ENCODE measurements at places on chromosomes 6 and 20.

DNA sequence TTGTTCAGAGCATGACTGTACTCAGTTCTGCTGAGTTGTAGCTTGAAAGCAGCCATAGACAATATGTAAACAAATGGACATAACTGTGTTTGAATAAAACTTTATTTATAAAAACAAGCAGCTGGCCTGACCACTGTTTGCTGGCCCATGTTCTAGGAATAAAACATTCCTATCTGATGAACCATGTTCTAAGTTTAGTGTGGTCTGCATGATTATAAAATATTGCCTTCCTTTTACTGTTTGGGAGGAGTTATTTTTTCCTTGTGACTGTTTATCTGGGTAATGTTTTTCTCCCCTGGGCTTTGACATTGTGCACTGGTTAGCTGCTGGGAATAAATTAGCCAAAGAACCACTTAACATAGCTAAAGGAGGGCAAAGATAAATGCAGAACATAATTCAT lies 55.1 kb downstream of the CDS2 start:
- no peak for DNase-seq

GRCh38 chr6:15434823-15435380 lies 189.0 kb downstream of the JARID2 start:
- no peak for DNase-seq

DNA sequence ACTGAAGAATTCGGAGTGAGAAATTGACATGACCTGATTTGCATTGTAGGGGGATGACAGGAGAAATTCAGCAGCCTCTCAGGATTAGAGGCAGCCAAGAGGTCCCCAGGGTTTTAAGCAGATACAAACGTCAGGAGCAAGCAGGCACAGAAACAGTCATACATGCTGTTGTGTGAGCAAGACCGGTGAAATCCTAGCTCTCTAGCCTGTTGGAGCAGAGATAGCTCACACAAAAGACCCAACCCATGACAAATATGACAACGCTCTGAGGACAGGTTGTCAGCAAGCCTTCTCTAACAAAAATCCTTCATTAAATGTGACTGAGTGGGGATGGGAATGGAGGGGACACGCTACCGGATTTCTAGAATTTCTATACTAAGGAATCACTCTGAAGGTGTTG lies 23.0 kb upstream of the AKAP12 start:
- no peak for DNase-seq

- DNase-seq = no peak
Observed at GRCh38 chr20:6954219-6954618, 186.7 kb downstream of the BMP2 start.

DNA sequence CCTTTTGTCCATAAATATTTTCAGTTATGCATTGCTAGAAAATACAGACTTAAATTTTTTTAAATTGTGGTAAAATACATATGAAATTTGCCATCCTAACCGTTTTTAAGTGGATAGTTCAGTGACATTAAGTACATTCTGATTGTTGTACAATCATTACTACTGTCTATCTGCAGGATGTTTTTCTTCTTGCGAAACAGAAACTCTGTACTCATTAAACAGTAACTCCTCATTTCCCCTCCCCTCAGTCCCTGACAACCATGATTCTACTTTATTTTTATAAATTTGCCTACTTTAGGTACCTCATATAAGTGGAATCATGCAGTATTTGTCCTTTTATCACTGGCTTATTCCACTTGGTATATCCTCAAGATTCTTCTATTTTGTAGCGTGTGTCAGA lies 21.3 kb downstream of the TAF11 start:
- no peak for DNase-seq

- DNase-seq = no peak
Observed at GRCh38 chr6:105384004-105384403, 18.9 kb downstream of the PREP start.

GRCh38 chr6:76876922-76877553 lies 586.3 kb downstream of the HTR1B start:
- no peak for DNase-seq

GRCh38 chr20:62921119-62921687 lies 5.1 kb downstream of the DIDO1 start:
- DNase-seq = peak; percentile 70

DNA sequence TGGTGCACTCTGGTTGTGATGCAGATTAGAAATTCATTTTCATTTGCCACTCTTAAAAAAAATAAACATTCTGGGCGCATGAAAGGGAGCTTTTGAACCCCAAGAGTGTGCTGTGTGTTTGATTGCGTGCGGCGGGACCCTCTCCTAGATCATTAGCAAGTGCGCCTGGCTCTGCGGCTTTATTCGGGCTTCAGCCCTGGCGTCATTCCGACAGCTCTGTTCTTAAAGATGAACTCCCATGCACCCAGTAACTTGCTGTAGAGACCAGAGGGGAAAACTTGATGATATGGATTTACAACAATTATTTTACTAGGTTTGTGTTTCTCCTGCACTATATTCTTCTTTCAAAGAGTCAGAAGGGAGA lies 48.9 kb upstream of the ARMC2 start:
- no peak for DNase-seq

- no peak for DNase-seq
Observed at GRCh38 chr6:134835993-134836392, 113.9 kb downstream of the ALDH8A1 start.

- peak; percentile 68 for DNase-seq
Observed at GRCh38 chr6:49606721-49607390, 29.8 kb downstream of the RHAG start.

GRCh38 chr6:45987856-45988255 lies 27.8 kb downstream of the CLIC5 start:
- DNase-seq = no peak

GRCh38 chr6:143594647-143595046 lies 83.1 kb upstream of the PHACTR2 start:
- no peak for DNase-seq

DNA sequence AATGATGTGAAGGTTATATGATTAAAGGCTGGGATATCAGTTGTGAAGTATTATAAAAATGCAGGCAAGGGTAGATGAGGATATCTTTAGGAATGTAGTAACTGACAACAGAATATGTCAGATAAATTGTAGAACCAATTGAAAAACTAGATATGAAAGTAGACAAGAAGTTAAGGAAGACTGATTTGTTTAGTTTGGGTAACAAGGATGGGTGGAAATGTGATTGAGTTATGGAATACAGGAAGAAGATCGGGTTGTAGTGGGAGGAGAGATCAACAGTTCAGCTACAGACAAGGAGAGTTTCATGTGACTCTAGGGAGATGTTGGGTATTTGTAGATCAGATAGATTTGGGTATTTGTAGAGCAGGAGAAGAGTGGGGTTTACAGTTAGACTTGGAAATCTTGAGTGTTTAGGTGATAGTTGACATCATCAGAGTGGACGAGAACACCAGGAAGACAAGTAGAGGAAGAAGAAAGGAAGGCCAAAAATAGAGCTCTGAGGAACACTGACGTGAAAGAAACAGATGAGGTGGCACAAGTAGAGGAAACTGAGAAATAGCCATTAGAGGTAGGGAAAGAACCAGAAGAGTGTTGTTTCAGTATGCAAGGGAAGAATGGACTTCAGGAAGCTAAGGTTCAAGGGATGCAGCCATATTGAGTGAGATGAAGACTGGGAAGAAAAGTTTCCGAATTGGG lies 12.1 kb upstream of the TSPYL1 start:
- DNase-seq = no peak

GRCh38 chr6:72954716-72955115 lies 270.6 kb downstream of the KHDC1L start:
- no peak for DNase-seq

DNA sequence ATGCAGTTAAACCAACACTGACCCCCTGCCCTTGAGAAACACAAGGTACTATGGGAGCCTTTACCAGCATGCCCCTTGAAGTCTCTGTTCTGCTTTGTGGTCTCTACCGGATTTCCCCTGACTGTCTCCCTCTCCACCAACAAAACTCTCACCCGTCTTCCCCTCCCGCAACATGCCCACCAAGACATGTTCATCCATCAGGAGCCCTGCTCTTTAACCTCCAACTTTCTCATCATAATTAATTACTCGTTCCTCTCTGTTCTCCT lies 1.1 kb downstream of the ZNF165 start:
- peak; percentile 6 for DNase-seq

GRCh38 chr6:111536910-111537527 lies 54.0 kb upstream of the REV3L start:
- DNase-seq = peak; percentile 69

GRCh38 chr6:162239330-162239729 lies 488.2 kb downstream of the PRKN start:
- DNase-seq = no peak

DNA sequence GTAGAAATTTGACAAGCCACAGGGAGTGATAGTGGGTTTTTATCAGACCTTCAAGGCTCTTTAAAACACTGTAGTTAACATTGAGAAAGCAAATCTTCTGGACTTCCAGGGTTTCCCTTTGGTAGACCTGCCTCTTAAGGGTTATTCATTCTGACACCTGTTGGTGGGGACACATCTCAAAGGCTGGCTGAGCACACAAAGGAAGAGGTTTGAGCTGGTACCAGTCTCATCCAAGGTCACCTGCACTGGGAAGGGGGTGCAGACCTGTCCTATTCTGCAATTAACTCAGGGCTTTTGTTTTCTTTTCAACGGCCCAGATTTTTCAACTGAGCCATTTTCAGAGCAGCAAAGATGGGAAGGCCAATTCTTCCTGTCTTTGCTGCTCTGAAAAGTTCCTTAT lies 45.6 kb downstream of the EDN1 start:
- no peak for DNase-seq

DNA sequence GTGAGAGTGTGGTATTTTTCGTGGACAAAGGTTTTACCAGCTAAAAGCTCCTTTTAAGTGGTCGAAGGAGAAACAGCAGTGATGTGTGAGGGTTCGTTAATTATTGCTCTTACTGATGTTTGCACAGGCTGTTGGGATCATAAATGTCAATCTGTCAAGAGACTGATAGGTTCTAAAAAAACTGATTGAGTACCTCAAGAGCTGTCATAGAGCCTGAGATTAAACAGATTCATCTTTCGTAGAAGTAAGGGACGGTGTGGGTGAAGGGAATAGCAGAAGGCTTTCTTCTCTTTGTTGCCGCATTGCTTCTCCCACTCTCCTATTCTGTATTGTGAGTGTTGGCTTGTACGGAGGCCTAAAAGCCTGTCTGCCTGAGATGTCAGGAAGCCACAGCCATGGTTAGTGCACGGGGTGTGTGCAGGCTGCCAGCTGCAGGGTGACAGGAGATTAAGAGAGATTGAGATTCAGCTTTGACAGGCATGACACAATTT lies 291.0 kb downstream of the ZFAND3 start:
- no peak for DNase-seq

DNA sequence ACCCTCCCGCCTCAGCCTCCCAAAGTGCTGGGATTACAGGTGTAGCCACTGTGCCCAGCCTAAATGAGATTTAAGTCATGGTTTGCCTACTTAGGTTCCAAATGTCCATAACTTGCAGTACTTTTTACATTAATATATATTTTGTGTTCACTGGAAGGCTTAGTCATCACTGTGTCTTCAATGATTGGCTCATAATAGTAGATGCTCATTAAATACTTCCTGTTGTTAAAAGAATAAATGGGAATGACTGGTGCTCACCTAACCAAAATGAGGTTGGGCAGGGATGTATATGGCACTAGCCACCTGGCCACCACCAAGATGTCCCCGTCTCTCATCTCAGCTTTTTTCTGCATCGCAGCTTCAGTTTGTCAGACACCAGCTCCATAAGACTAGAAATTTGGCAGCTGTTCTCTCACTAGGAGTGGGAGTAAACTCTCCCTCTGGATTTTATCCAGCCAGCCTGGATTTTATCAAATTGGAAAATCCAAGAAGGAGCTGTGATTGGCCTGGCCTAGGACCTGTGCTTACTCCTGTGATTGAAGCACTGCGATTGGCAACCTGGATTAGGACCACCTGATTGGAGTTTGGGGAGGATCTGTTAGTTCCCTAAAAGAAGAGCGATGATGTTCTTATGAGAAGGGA lies 1.1 kb upstream of the GLO1 start:
- no peak for DNase-seq

GRCh38 chr6:1554476-1555310 lies 55.0 kb upstream of the FOXC1 start:
- peak; percentile 54 for DNase-seq

- no peak for DNase-seq
Observed at GRCh38 chr6:7153789-7154188, 46.0 kb downstream of the RREB1 start.

DNA sequence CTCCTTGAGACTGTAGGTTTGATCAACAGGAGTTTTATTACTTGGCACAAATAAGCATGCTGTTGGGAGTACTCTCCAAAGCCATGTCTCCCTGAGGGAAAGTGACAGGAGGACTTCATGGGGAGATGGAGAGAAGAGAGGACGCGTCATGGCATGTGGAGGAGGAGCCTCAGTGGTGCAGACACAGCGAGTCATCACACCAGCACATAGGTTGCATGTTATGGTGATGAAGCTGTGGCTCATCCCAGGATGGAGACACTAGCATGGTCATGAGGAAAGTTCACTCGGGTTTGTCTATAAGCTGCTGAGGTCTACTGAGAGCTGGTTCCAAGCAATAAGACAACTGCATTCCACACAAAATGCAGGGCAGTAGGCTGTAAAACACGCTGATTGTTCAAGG lies 13.2 kb upstream of the SSTR4 start:
- peak; percentile 57 for DNase-seq

- DNase-seq = no peak
Observed at GRCh38 chr6:6537488-6538260, 50.8 kb upstream of the LY86 start.

DNA sequence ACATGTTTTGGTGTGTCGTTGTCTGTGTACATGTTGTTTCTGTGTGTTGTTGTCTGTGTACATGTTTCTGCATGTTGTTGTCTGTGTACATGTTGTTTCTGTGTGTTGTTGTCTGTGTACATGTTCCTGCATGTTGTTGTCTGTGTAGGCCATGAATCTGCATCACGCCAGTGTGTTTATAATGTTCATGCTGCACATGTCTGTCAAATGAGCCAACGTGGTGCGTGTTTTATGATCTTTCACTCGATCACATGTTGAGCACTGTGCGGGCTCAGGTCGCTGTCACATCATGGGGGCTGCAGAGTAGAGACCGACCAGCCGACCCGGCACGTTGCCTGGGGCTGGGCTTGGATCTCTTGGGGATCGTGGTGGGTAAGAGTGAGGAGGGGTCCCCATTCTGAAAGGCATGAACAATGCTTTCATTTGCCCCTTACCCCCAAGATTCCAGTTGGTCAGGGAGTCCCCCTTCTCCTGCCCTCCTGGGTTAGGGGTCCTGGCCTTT lies 26.5 kb upstream of the SLCO4A1 start:
- no peak for DNase-seq

GRCh38 chr20:55777641-55778040 lies 227.7 kb downstream of the CBLN4 start:
- no peak for DNase-seq

DNA sequence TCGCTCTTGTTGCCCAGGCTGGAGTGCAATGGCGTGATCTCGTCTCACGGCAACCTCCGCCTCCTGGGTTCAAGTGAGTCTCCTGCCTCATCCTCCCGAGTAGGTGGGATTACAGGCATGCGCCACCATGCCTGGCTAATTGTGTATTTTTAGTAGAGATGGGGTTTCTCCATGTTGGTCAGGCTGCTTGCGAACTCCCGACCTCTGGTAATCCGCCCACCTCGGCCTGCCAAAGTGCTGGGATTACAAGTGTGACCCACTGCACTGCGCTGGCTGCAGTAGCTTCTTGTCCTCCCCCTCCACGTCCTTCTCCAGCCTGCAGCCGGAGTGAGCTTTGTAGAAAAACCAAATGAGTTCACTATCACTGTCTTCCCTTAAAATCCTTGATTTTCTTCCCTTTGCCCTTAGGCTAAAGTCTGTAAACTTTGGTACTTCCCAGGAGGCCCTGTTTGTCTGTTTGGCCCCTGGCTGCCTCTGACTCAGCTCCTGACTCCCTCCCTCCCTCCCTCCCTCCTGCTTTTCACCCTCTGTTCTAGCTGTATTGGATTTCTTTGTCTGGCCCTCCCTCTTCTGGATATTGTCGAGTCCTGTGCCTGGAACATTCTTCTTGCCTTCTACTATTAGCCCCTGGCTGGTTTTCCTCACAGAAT lies 12.9 kb downstream of the PARD6B start:
- DNase-seq = peak; percentile 18
